ENCODE measurements at places on chromosomes 12 and 14. TPM values are rescaled to one million over a fixed set of nuclear protein-coding genes. Genes with fewer than 3 reads are reported as not detected.

SLC5A8 gene
- total RNA-seq: not detected

PMEL gene
- not detected for total RNA-seq

DNA sequence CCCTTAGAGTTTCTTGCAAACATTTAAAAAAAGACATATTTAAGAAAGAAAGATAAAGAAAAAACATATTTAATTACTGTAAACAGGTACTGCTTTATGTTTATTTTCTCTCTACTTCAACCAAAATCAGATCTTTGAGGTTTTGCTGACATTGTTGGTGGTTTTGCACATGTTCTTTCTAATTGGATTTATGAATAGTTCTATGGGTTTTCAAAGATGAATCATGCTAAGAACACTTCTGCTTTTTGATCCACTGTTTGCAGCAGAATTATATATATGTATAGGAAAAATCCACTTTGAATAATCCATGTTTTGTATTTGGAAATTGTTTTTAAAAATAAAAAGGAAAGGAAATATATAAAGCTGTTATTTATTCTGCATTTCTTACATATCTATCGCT lies 78.4 kb downstream of the FRMD6 start:
- DNase-seq: no peak

COX8C gene
- not detected for total RNA-seq

CLEC7A gene
- total RNA-seq: not detected

GRCh38 chr14:78399316-78399889 lies 229.2 kb downstream of the NRXN3 start:
- peak; percentile 69 for DNase-seq

KRT78 gene
- not detected for total RNA-seq

- DNase-seq: no peak
Observed at GRCh38 chr14:98782062-98782461, 489.9 kb downstream of the BCL11B start.

RNASE3 gene
- not detected for total RNA-seq

GLI1 gene
- total RNA-seq: 1.2 TPM

DNAJC22 gene
- total RNA-seq: not detected

DNA sequence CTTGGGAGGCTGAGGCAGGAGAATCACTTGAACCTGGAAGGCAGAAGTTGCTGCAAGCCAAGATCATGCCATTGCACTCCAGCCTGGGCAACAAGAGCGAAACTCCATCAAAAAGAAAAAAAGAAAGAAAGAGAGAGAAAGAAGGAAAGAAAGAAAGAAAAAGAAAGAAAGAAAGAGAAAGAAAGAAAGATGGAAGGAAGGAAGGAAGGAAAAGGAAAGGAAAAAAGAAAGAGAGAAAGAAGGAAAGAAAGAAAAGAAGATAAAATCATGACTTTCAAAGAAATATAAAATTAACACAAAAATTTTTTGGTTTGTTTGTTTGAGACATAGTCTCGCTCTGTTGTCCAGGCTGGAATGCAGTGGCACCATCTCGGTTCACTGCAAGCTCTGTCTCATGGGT lies 22.2 kb upstream of the DAAM1 start:
- no peak for DNase-seq

DNA sequence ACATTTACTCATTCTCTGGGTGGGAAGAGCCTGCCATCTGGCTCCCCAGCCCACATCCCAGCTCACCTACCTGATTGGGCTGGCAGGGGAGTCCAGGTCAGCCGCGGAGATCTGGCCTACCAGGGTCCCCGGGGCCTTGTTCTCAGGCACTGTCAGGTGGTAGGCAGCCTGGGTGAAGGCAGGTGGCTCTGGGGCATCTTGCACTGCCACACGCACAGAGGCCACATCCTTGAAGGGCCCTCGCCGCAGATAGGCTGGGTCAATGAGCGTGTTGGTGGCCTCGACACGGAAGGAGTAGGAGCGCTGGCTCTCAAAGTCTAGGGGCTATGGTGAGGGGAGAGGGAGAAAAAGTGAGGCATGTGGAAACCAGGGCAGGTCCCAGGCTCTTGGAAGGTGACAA lies 3.9 kb downstream of the CDH24 start:
- DNase-seq: no peak

GRCh38 chr12:130076752-130077151 lies 85.5 kb upstream of the FZD10 start:
- no peak for DNase-seq

MYF6 gene
- total RNA-seq: not detected

DNA sequence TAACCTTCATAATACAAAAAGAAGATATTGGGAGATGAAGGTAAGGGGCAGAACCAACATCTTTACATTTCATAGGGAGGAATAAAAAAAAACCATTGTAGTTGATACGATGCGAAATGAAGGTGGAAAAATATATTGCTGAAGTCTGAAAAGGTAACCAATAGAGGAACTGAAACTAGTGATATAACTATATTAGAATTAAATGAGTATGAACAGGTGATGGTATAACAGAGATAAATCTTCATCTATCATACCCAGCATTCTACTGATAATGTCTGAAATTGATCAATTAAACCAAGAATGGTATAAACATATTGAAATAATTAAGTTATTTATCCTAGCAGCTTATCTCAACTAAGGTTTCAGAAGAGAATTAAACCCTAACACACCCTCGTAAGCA lies 332.1 kb downstream of the NELL2 start:
- no peak for DNase-seq

APOF gene
- total RNA-seq: not detected

Measured in activated CD4-positive, alpha-beta T cell treated with anti-CD3 and anti-CD28 coated beads, Interleukin-2, amount 10 ng/mL, durations not matched to agents 24 days and 14 days (primary cell).